ENCODE measurements at places on chromosomes 7 and 10. TPM values are rescaled to one million over a fixed set of nuclear protein-coding genes. Genes with fewer than 3 reads are reported as not detected.

GRCh38 chr7:124130-124949 is 68.0 kb upstream of the FAM20C start:
- peaks cover under 1% of the 10 kb centered on the region for H3K4me1 ChIP-seq
- DNase-seq: no peak
- H3K36me3 ChIP-seq: no peaks in the 10 kb centered on the region
- peaks cover 17% of the 10 kb centered on the region for H3K27me3 ChIP-seq
- no peak overlapping the region for H3K27ac ChIP-seq

DNA sequence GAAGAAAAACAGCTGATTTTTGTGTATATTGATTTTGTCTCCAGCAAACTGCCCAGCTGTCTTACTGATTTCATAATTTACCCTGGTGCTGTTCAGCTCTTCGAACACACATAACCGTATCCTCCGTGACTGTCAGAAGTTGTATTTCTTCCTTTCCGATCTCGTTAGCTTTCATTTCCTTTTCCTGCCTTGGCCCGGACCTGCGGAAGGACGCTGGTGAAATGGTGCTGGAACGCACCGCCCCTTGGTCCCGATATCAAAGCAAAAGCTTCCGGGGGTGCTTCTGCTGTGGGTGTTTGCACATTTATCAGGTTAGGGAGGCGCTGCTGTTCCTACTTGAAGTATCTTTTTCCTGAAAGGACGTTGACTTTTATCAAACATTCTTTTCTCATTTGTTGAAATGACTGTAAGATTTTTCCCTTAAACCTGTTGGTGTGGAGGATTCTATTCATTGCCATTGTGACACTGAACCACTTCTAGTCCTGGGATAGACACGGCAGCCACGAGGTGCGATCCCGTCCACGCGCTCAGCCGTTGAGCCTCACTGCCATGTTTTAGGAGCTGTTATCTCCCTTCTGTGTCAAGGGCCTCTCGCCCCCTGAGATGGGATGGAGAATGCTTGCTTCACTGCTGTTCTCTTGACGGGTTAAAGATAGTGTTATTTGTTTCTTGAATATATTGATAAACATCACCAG is 72.6 kb downstream of the FOXL3 start:
- peaks cover 25% of the 10 kb centered on the region for H3K27me3 ChIP-seq
- H3K27ac ChIP-seq: no peak overlapping the region
- peak overlapping the region; percentile 65 for H3K4me3 ChIP-seq

GRCh38 chr7:157897681-157898080 is 560.9 kb downstream of the DNAJB6 start:
- DNase-seq: no peak
- H3K27me3 ChIP-seq: peaks cover 8% of the 10 kb centered on the region
- no peak overlapping the region for H3K27ac ChIP-seq
- no peak overlapping the region for H3K4me3 ChIP-seq
- H3K4me1 ChIP-seq: no peaks in the 10 kb centered on the region
- peaks cover 11% of the 10 kb centered on the region for H3K36me3 ChIP-seq

GRCh38 chr10:17453035-17453372 is 1.4 kb downstream of the ST8SIA6 start:
- peaks cover 6% of the 10 kb centered on the region for H3K4me1 ChIP-seq
- H3K27ac ChIP-seq: no peak overlapping the region
- peak overlapping the region; percentile 80 for H3K4me3 ChIP-seq
- peaks cover 14% of the 10 kb centered on the region for H3K36me3 ChIP-seq
- DNase-seq: no peak
- H3K27me3 ChIP-seq: peaks cover 14% of the 10 kb centered on the region

GRCh38 chr10:59098831-59099452 is 77.5 kb upstream of the PHYHIPL start:
- H3K27me3 ChIP-seq: no peaks in the 10 kb centered on the region
- H3K36me3 ChIP-seq: no peaks in the 10 kb centered on the region
- H3K27ac ChIP-seq: no peak overlapping the region

- no peak for DNase-seq
- H3K27ac ChIP-seq: no peak overlapping the region
- peaks cover 5% of the 10 kb centered on the region for H3K36me3 ChIP-seq
- no peaks in the 10 kb centered on the region for H3K4me1 ChIP-seq
- H3K4me3 ChIP-seq: no peak overlapping the region
- H3K27me3 ChIP-seq: peaks cover 51% of the 10 kb centered on the region
These were observed 22.6 kb upstream of the PSMG3 start for GRCh38 chr7:1592299-1592871.

DNA sequence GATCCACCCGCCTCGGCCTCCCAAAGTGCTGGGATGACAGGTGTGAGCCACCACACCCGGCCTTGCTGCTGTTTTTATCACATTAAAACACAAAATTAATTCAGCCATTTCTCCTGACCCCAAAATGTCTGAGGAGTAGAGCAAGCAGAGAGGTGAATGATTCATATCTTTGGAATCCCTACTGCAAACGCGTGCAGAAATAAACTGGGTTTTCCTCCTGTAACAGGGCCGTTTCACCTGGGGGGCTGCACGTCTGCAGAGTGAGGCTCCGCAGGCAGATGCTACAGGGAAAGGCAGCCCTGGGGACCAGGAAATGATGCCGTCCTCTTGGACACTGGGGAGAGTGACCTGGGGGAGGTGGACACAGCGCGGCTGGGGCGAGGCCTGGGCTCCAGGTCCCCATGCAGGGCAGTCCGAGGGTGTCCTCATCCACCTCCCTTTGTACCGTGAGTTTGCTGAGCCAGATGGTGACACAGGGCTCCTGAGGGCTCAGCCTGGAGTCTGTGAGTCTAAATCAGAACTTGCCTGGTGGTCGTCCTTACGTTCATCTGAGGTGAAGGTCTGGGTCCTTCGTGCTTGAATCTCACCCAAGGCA is 41.9 kb downstream of the PDGFA start:
- 0 out of 2 replicates have a peak, but pooled peaks cover 6% of the 10 kb centered on the region for H3K4me1 ChIP-seq
- H3K36me3 ChIP-seq: peaks cover 5% of the 10 kb centered on the region
- H3K27ac ChIP-seq: no peak overlapping the region
- no peak overlapping the region for H3K4me3 ChIP-seq
- DNase-seq: no peak
- H3K27me3 ChIP-seq: peaks cover 18% of the 10 kb centered on the region

DNA sequence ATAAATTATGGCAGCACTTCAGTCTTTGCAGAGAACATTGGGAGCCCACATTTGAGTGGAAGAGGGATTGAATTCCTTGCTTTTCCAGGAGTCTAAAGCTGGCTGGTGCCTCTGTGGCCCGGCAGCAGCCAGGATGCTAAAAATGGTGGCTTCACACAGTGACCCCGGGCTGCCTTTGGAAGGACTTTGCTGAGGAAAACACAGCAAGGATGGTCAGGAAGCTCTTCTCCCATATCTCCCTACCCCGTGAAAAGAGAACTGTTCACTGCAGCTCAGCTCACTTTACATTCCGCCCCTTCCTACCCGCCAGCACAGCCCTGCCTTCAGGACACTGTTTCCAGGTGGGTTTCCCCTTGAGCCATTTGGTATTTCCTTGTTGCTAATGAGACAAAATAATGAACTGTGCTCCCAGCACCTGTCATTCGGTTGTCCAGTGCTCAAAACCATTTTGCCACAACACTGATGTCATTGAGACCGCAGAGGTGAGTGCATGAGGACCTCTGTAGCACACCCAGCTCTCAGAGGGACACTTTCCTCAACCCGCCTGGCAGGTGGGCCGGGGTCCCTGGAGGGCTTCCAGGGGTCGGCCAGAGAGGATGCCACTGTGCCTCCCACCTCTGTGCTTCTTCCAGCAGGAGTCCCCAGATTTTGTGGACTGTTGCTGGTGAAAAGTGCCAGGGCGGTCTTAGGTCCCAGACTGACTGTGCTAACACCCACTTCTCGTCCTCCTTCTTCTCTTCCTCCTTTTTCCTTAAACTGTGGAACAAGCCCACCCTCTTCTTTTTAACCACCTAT is 255.7 kb upstream of the PPP2R2D start:
- peaks cover 2% of the 10 kb centered on the region for H3K27me3 ChIP-seq
- H3K4me1 ChIP-seq: no peaks in the 10 kb centered on the region
- DNase-seq: no peak
- no peaks in the 10 kb centered on the region for H3K36me3 ChIP-seq
- H3K4me3 ChIP-seq: no peak overlapping the region

GRCh38 chr10:118720685-118721538 is 33.9 kb downstream of the CACUL1 start:
- no peaks in the 10 kb centered on the region for H3K27me3 ChIP-seq
- no peak overlapping the region for H3K4me3 ChIP-seq
- H3K4me1 ChIP-seq: peaks cover 43% of the 10 kb centered on the region
- H3K27ac ChIP-seq: no peak overlapping the region
- DNase-seq: peak; percentile 53

GRCh38 chr10:59748834-59749233 is 4.4 kb downstream of the MRLN start:
- peaks cover 2% of the 10 kb centered on the region for H3K27me3 ChIP-seq
- H3K4me1 ChIP-seq: no peaks in the 10 kb centered on the region
- H3K36me3 ChIP-seq: no peaks in the 10 kb centered on the region
- H3K4me3 ChIP-seq: no peak overlapping the region
- no peak overlapping the region for H3K27ac ChIP-seq

DNA sequence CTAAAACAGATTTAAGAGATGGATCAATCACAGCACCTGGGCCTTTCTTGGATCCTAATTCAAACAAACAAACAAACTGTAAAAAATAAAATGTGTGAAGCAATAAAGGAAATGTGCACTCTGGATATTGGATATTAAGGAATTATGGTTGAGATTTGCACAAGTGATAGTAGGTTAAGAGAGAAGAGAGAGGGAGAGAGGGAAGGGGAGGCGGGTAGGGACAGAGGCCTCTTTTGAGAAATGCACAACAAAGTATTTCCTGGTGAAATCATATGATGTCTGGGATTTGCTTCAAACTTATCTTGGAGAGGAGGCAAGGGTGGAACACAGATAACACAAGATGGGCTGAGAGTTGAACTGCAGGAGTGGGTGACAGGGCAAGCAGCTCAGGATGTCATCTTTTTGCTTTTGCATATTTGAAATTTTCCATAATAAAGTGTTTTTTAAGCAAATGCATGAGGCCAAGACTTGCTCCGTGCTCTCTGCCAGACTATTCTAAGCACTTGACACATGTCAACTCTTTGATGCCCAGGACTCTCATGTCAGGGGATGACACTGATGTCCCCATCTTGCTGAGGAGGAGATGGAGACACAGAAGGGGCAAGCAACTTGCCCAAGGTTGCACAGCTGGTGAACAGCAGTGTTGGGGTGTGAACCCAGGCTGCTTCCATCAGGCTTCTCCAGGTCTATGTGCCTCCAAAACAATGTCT is 9.1 kb upstream of the AEBP1 start:
- no peak overlapping the region for H3K4me3 ChIP-seq
- no peaks in the 10 kb centered on the region for H3K36me3 ChIP-seq
- H3K4me1 ChIP-seq: peaks cover 30% of the 10 kb centered on the region
- no peak for DNase-seq
- no peaks in the 10 kb centered on the region for H3K27me3 ChIP-seq

DNA sequence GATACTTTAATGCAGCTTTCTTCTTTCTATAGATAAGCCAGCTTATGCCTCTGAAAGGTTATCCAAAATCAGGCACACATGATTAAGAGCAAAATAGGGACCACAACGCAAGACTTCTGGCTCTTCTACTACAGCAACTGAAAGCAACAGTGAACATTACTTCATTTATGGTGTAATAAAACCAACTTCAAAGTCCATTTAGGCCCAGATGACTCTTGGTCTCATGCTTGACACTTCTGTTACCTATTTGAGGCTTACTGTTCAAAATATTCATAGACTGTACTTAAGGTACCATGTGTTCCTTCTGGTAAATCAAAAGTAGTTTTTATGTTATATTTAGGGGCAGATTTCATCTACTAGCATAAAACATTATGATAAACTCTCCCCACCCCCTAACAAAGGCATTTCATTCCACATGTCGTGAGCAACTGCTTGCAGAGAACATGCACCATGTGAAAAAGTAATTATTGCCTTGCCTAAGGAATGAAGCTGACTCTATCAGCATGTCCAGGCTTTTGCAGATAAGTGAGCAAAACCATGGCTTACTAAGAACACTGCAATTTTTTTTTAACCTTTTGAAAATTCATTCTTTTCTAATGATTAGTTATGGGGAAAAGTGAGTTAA is 154.9 kb upstream of the ITGB1 start:
- H3K36me3 ChIP-seq: no peaks in the 10 kb centered on the region
- peak; percentile 45 for DNase-seq
- H3K27ac ChIP-seq: peak overlapping the region; percentile 53
- peaks cover 11% of the 10 kb centered on the region for H3K27me3 ChIP-seq

Gene POLL
- 22.0 TPM for total RNA-seq

Gene PAOX
- 4.1 TPM for total RNA-seq

Gene AGR2
- not detected for total RNA-seq

Gene TMEM196
- total RNA-seq: not detected

Gene SLC26A4
- 0.21 TPM for total RNA-seq

Gene TRIM74
- not detected for total RNA-seq

Gene GPR15LG
- total RNA-seq: not detected

Gene LGI1
- total RNA-seq: not detected

Gene NME8
- not detected for total RNA-seq

Gene CAMK2B
- not detected for total RNA-seq

Gene ELN
- total RNA-seq: 5.9 TPM

Gene GIMAP2
- not detected for total RNA-seq

Gene CALHM1
- total RNA-seq: not detected
